ENCODE measurements at places on chromosomes 16 and 17.

DNA sequence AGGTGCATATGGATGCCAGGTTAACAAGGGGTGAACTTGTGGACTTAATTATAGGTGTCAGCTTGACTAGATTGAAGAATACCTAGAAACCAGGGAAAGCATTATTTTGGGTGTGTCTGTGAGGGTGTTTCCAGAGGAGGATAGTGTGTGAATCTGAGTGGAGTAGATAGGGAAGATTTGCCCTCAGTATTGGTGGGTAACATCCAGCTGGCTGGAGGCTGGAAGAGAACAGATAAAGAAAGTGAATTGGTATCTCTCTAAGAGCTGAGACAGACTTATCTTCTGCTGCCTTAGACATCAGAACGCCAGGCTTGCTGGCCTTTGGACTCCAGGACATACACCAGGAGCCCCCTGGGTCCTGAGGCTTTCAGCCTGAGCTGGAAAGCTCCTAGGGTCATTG is 75.2 kb downstream of the CDRT15 start:
- DNase-seq, result no peak

- DNase-seq, result no peak
These were observed 17.7 kb downstream of the PIMREG start for GRCh38 chr17:6461792-6462524.

DNA sequence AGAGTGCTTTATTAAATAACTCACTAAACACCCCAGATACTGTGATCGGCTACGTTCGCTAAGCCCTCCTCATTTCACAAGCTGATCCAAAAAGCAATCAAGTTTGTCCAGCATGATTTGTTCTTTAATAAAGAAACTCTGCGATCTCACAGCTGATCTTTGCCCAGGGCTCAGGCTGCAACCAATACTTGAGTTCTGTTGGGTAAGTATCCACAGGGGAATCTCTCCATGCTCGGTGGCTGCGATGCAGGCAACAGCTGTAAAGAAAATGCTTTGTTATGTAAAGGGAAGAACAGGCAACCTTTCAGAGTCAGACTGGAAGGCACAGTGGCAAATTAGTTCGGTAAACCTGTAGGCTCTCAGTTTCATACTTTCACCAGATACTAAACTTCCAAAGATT is 67.5 kb downstream of the SHISA6 start:
- no peak for DNase-seq

DNA sequence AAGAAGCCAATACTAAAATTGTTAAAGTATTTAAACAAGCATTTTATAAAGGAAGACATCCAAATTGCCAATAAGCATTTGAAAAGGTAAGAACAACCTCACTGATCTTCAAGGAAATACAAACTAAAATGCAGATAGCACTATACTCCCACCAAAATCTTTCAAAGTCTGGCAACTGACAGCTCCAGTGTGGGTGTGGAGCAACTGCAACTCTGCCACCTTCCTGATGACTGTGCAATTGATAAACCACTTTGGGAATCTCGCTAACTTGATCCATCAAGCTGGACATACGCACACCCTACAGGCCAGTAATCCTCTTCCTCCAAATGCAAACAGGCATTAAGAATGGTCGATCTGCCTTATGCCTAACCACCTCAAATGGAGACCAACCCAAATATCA is 31.9 kb downstream of the LITAFD start:
- no peak for DNase-seq

GRCh38 chr16:88353691-88354090 is 29.1 kb upstream of the ZNF469 start:
- no peak for DNase-seq

All from effector memory CD4-positive, alpha-beta T cell (primary cell).